ENCODE measurements at places on chromosomes 7 and 10.

DNA sequence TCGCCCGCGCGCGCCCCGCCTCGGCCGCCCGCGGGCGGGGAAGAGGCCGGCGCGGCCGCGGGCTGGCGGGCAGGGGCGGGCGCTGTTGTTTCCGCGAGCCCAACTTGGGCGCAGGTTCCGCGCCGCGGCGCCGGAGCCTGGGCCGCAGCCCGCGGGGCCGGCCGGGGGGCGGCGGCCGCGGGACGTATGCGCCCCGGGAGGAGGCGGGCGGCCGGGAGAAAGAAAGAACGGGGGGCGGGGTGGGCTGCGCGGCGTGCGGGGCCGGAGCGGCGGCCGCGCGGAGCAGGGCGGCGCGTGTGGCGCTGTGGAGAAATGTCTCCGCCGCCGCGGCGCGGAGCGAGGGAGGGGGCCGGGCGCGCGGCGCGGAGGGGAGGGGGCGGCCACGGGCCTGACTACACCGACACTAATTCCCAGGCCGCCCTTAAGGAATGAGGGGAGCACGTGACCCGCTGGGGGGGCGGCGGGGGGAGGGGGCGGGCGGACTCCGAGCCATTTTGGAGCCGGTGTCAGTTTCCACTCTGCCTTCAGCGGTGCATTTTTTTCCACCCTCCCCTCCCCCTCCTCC is at the start of gene BMI1:
Gene BMI1 (plus strand): TSS at position 509 of the 565 bp plus-strand sequence. CDS start 5,351 bp downstream, outside the sequence.
- DNase-seq = no peak

GRCh38 chr10:87538092-87539015 is 33.7 kb downstream of the MINPP1 start:
- no peak for DNase-seq

DNA sequence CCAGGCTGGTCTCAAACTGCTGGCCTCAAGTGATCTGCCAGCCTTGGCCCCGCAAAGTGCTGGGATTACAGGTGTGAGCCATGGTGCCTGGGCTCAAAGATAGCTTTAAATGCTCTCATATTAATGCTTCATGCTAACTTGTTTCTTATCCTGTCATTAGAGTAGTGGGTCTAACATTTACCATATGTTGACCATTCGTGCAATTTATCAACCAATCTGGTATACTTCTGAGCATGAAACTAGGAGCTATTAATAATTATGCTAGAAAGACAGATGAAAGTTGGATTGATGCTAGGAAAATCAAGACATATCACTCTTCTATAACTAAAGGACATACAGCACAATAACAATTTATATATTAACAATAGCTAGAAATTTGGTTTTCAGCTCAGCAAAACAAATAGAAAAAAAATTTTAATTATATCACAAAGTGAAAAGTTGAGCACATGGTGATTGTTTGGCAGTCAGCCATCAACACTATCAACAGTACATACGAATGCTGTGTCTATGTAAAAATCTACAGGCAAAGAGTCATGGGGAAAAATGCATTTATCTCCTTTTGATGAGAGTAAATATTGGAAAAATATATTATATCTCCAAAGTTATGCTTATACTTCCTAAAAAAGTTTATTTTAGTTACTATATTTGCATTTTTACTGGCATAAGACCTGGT is 112.1 kb upstream of the ABCB5 start:
- DNase-seq = no peak

- DNase-seq = no peak
Observed at GRCh38 chr7:136912339-136912738, 43.9 kb downstream of the CHRM2 start.

- DNase-seq = no peak
Observed at GRCh38 chr7:48441848-48442492, 270.7 kb downstream of the ABCA13 start.

GRCh38 chr7:106773228-106773627 is 91.9 kb upstream of the PIK3CG start:
- DNase-seq = no peak

- DNase-seq = no peak
Observed at GRCh38 chr10:5503477-5503835, 4.1 kb upstream of the CALML5 start.

GRCh38 chr7:42193471-42194129 is 43.4 kb downstream of the GLI3 start:
- DNase-seq = no peak

- no peak for DNase-seq
Observed at GRCh38 chr10:59757966-59758365, 4.7 kb upstream of the MRLN start.

DNA sequence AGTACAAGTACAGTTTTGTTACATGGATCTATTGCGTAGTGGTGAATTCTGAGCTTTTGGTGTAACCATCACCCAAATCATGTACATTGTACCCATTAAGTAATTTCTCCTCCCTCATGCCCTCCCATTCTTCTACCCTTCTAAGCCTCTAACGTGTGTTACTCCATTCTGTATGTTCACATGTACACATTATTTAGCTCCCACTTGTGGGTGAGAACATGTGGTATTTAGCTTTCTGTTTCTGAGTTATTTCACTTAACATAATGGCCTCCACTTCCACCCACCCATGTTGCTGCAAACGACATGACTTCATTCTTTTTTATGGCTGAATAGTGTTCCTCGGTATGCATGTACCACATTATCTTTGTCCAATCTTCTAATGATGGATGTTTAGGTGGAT is 251.3 kb downstream of the CAMK1D start:
- no peak for DNase-seq

DNA sequence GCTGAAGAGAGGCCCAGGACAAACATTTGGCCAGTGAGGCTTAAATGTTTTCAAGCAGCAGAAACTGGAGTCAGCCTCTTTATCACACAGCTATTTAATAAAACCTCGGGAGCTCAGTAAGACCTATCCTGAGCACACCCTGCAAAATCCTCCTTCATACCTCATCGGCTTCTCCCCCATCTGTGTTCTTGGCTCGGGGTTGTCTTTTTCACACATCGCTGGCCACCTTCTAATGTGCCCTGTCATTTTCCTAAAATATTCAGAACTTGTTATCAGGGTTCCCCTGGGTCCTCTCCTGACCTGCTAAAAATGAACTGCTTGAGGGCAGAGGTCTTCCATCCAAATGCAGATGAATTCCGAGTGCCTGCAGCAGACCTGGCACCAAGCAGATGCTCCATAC is 310.3 kb upstream of the AKR1E2 start:
- DNase-seq = no peak

- no peak for DNase-seq
Observed at GRCh38 chr7:120997882-120998474, 9.5 kb downstream of the CPED1 start.

DNA sequence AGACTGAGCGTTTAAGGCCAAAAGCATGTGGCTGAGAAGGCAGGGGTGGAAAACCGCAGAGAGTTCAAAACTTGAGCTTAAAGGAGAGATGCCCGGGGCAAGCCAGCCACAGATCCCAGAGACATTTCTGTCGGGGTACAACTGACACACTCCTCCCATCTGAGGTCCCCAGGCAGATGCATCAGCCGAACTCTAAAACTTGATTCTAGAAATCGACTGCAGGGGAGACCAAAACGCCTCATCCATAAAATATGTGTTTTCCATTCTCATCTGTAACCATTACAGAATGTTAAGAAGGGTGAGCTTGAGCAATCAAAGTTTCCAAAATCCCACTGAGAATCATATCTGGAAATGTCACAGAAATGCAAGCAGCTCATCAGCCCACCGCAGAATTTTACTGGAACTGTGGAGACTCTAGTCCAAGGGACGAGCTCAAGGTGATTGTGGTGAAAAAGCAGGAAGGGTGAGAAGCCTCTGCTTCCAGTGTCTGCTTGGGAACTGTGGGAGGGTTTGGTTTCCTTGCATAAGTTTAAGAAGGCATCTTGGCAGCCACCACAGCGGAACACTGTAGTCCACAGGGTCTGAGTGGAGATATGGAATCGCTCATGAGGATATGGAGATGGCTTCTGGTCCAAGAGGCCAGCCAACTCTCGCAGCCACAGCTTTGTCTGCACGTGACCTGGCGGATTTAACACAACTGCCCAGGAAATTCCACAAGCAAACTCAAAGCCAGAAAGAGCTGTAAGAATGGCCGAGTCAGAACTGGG is 249.2 kb downstream of the SFMBT2 start:
- DNase-seq = no peak

GRCh38 chr10:77157248-77158019 is 480.2 kb downstream of the KCNMA1 start:
- no peak for DNase-seq

GRCh38 chr10:123378302-123378701 is 224.1 kb downstream of the BUB3 start:
- no peak for DNase-seq

GRCh38 chr7:121714559-121715303 is 158.2 kb upstream of the PTPRZ1 start:
- DNase-seq = no peak

- no peak for DNase-seq
Observed at GRCh38 chr7:83301416-83301815, 138.7 kb upstream of the PCLO start.

- no peak for DNase-seq
Observed at GRCh38 chr7:3037259-3037658, 6.4 kb downstream of the CARD11 start.

DNA sequence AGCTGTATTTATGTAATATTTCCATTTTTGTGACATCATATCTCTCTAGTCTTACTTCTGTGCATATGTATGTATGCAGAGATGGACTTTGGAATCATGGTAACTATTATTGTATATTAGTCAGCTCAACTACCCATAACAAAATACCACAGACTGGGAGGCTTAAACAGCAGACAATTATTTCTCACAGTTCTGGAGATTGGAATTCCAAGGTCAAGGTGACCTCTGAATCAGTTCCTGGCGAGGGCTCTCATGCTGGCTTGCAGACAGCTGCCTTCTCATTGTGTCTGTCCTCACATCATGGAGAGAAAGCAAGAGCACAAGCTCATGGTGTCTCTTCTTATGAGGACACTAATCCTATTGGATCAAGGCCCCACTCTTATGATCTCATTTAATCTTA is 79.1 kb downstream of the RAMP3 start:
- no peak for DNase-seq

- DNase-seq = no peak
Observed at GRCh38 chr10:66748217-66748616, 177.6 kb upstream of the LRRTM3 start.

DNA sequence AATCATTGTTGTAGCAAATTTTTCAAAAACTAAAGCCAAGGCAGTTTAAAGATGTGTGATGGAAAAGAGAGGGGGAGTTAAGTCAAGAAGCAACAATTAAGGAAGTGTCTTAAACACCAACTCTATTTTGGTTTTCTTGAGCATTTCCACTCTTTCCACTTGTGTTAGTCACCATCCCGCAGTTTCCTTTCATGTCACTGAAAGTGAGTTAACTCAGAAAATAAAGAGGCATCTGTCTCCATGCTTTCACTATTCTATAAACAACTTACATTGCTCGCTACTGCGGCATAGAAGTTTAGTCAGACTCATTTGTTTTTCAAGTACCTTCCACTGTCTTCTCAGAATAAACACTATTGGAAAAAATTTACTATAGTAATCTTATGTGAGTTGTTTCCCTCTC is 284.9 kb upstream of the SEMA3D start:
- DNase-seq = no peak

- no peak for DNase-seq
Observed at GRCh38 chr7:15440482-15440881, 121.3 kb downstream of the AGMO start.

DNA sequence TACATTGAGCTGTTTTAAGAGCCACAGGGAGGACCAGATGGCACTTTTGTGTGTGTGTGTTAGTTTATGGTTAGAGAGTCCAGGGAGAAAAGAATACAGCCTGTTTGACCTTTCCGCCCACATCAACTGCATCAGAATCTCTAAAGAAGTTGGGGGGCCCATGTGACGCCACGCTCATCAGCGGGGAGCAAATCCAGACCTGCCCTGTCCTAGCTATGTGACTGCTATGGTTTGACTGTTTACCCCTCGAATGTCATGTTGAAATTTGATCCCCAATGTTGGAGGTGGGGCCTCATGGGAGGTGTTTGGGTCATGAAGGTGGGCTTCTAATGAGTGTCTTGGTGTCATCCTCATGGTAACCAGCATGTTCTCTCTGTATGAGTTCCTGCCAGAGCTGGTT is 128.0 kb downstream of the ADRA2A start:
- no peak for DNase-seq

DNA sequence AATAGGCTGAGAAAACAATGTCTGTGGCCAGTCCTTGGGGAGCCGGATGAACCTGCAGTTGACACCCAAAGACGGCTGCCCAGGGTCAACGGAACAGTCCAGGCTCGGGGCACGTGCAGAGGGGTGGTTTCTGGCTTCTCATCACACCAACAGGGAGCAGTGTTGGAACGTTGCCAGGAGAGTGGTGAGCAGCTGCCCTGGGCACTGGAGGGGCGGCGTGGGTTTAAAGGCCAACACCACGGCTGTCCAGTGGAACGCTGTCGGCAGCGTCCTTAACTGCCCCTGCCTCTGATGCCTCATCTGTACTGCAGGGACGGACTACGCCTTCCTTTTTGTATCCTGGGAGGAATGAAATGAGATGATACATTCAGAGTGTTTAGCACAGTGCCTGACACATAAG is 19.8 kb downstream of the JCAD start:
- DNase-seq = no peak

DNA sequence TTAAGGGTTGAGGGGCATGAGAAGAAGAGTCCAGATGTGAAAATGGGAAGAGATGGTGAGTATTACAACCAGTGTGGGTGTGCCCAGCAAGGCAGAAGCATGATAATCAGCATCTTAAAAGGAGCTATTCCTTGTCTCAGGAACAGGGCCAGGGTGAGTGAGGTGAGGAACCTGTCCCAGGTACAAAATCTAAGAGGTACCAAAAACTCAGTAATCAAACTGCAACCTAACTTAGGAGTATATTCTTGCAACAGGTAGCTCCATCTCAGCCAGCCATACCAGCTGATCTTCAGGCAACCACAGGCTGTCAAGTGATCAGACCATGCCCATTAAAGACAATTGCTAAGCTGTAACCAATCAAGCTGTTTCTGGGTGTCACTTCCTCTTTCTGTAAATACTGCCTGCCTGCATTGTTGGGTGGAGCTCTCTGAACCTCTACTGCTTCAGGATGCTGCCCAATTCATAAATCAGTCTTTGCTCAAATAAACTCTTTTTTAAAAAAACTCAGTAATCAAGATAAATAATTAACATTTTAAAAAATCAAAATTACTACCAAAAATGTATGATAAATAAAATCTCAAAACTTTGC is 7.4 kb downstream of the KEL start:
- DNase-seq = no peak

DNA sequence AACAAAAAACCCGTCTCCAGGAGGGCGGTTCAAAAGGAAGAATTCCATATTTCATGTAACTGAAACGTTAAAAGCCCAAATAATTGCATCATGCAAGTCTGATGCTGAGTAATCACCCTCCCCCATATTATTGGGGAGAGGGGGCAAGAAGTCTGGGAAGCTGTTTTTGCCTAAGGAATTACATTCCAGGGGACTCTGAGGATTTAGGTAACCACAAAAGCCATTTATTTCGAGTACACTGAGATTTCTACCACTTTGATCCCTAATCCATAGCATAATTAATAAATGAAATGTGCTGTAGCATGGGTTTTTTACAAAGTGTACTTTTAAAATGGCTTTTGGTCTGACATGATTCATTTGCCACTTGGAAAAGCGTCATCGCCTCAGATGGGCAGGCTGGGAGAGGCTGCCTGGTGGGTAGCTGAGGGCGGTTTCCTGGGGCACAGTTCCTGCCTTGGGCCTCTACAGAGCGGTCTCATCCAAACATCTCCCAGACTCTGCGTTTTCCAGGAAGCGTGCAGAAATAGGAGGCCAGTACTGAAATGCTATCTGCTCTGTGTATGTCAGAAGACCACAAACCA is 106.5 kb downstream of the TCF7L2 start:
- DNase-seq = no peak
